ELR (cell line): ENCODE measurements at places on chromosomes 11 and 22.

- DNase-seq = no peak
These were observed 104.2 kb downstream of the MICAL3 start for GRCh38 chr22:17920145-17920605.

DNA sequence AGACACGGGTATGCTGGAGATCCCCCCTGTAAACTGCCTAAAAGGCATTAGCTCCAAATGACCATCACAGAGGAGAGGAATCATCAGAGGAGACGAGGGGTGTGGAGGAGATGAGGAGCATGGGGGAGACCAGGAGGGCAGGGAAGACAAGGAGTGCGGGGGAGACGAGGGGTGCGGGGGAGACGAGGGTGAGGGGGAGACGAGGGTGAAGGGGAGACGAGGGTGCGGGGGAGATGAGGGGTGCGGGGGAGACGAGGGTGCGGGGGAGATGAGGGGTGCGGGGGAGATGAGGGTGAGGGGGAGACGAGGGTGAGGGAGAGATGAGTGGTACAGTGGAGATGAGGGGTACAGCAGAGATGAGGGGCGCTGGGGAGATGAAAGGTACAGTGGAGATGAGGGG is 17.5 kb upstream of the GAL start:
- DNase-seq = no peak

GRCh38 chr11:9815486-9816136 is 151.7 kb downstream of the SWAP70 start:
- peak; percentile 81 for DNase-seq

GRCh38 chr11:31110830-31111229 is 258.7 kb downstream of the DCDC1 start:
- no peak for DNase-seq

DNA sequence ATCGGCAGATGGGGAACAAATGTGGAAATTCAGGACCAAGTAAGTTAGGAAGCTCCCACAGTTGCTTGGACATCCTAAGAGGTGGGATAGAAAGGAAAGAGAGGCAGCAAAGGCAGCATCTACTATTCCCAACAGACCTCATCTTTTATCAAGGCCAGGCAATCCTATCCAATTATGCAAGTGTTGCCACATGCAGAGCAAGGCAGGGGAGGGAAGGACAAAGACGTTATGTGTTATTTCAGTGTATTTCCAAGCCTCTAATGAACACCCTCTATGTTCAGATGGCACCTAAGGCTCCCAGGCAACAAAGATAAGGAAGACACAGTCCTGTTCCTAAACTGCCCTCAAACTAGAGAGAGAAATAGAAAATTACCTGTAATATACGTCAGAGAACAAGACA is 9.2 kb downstream of the TIGD3 start:
- DNase-seq = no peak

- DNase-seq = no peak
These were observed 116.4 kb downstream of the TYR start for GRCh38 chr11:89293965-89294679.

DNA sequence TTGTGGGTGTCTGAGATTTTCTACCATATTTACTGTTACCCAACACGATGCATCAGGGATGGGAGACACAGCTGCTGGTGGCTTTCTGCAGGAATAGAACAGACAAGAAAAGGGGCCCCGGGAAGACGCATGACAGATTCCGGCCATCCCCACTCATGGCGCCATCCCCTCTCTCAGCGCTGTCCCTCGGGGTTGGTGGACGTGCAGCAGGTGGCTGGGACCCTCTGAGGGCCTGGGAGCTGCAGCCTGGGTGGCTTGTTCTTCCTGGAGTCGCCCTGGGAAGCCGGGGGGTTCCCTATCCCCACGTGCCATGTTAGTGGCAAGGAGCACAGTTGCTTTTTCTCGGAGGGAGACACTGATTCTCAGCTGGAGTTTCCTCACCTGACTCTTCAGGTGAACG is 1123.3 kb downstream of the BRD1 start:
- no peak for DNase-seq

DNA sequence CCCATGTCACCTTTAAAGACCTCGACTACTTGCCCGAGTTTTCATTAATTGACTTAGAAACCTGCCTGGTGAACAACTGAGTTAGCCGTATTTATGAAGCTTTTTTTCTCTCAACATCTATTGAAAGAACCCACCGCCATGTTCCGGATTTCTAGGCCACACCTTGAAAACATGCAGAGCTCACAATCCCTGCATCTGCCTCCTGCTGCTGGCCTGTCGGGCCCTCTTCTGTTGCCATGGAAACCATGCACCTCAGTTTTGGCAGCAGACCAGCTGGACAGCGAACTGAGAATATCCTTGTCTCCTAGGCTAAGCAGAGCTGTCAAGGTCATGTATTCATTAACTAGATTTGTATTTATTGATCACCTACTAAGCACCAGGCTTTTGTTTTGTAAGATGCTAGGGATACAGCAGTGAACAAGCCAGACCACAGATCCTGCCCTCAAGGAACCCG is 4.3 kb upstream of the PATZ1 start:
- no peak for DNase-seq

DNA sequence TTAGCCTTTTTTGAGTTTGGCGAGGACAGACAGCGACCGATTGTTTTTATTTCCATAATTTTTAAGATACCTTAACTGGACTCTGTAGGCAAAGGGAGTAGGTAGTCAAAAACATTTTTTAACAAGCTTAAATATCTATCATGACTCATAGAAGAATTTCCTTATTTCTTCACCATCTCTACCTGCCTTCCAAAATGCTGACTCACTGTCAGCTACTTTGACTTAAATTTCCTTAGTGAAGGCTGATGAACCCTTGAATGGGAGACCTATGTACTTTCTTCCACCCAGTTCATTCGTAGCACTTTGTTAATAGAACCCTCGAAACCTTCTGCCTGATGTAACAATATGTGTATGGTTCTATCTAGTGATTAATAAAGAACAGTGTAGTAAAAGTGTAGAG is 1.1 kb upstream of the MTMR2 start:
- peak; percentile 70 for DNase-seq

DNA sequence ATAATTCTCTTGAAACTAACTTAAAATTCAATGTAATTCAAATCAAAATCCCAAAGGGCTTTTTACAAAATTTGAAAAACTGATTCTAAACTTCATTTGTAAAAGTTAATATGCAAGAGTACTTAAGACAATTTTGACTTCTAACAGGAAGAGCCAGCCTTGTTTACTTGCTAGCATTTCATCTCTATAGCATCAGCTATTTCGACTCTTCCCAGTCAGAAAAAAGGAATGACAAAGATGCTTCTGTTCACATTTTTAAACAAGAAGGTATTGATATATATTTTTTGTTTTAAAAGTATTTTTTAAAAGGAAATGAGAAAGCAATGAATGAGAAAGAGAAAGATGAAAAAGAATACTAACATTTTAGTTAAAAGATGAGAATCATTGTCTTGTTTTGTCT is 16.4 kb downstream of the SLN start:
- peak; percentile 56 for DNase-seq

GRCh38 chr11:35796562-35796961 is 134.0 kb downstream of the TRIM44 start:
- DNase-seq = peak; percentile 99

DNA sequence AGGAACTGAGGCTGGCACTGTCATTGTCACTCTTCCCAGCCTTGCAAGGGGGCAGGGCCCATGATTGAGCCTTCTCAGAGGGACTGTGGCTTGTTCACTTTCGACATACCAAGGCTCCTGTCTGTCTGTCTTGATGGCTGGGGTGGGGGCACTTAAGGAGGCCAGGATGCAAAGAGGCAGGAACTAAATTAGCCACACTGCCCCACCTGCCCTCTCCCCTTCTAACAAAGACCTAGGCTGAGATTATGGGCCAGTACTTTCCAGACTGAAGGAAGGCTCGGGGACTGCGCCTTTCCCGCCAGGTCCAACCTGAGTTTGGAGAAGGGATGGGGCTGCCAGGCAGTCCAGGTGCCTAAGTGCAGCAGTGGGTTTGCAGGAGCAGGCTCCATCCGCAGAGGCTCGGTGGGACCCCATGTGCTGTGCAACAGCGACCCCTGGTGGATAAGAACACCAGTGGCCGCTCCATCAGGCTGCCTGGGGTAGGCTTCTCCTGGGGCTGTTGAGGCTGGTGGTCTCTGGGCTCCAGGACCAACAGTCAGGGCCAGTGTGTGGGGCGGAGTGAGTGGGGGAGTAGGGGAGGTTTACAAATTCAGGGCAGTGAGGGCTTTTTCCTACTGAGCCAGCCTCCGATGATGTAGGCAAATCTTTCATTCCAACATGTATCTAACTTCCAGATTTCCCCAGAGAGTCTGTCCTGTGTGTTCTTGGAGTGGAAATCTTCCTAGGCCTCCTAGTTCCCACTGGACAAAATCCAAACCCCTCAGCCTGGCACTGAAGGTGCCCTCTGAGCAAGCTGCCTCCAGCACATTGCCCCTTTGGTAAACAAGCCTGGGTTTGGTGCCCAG is 93.9 kb downstream of the INSC start:
- peak; percentile 67 for DNase-seq

DNA sequence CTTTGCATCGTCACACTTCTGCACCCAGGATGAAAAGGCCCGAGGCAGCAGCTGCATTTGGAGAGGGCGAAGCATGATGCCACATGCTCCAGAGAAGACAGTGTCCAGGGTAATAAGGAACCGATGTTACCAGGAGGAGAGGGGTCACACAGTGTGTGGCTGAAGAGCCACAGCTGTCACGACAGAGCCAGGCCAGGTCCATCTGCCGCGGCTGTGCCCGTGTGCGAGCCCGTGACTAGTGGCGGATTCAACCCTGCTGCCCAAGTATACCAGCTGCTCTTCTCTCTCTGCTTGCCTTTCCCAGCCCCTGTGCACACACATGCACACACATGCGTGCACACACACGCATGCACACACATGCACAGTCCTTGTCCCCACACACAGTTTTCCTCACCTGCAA is 1432.5 kb downstream of the BRD1 start:
- DNase-seq = no peak

DNA sequence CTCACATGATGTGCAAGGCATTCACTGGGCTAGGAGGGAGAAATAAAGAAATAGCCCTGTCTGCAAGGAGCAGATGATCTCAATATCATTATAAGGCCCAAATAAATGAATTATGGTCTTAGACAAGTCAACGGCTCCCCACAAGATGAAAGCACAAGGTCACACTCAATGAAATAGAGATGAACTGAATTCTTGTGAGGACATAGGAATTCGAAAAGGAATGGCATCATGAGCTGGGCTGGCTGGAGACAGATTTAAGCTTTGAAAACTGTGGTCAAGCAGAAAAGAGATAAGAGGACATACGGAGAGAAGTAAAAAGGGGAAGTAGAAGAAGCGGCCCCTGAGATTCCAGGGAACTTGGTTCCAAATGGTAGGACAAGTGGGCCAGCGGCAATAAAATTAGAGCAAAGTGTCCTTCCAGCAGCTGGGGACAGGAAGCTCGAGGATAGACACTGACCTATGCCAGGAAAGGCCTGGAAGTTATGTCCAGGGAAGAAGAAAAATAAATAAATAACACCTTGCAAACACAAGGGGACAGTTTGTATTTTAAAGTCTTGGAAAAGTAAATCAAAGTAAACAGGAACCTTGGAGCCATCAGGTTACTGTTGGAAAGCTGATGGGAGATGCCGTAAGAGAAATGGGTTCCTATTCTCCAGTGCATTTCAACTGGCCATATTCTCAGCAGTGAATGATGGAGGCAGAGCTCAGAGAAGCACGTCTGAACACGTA is 37.8 kb downstream of the GALNT18 start:
- no peak for DNase-seq

- no peak for DNase-seq
These were observed 37.3 kb downstream of the LRP5 start for GRCh38 chr11:68349461-68350249.

DNA sequence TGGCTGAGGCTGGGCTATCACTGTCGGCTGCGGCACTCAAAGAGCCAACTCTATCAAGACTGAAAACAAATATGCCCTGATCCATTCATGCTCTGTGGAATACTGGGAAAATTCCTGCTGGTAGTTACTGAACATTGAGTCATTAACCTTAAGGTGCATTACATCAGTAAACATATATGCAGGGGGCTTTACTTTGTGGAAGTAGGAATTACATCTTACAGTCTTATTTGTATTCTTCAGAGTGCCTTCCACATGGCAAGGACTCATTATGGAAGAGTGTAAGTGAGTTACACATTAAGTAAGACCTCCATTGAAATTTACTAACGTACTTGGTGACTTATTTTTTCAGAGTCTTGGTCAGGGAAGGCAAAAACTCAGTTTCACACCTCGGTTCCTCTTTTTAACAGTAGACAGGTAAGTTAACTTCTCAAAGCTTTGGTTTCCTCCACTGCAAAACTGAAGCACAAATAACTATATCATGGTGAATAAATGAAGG is 4.5 kb downstream of the OR5B21 start:
- DNase-seq = peak; percentile 45

DNA sequence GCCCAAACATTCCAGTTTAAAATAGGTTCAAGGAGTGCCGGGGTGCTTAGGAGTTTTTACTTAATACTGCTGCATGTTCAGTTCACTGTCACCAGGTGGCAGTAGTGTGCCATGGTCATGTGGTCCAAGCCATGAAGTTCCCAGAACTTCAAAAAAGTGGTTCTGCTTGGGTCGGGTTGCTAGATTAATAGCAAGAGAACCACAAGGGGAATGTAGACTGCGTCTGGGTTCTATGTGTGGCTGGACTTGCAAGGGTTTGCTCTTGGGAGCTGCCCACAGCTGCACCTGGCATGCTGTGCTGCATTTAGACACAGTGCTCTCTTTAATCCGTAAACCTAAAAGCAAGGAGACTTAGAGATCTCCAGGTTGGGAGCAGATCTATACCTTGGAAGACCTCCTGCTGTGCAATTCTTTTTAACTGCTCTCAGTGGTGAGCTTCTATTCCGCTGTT is 6.5 kb upstream of the SPON1 start:
- DNase-seq = peak; percentile 73

- peak; percentile 84 for DNase-seq
These were observed 32.3 kb downstream of the ARVCF start for GRCh38 chr22:19984201-19984753.

DNA sequence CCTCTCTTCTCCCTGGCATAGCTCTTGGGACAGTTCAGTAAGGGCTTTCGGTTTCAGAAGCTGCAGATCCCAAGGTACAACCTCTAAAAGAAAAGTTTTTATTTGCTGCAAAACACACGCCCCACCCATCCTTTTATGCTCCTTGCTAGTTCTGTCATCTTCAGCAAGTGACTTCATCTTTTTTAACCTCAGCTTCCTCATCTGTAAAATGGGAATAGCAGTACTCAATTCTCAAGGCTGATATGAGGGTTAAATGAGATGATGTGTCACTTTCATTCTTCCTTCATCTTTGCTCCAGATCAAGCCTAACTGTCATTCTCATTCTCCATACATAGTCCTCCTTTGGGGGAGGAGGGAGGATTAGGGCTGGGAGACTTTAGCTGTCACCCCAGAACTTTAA is 90.0 kb upstream of the ALX4 start:
- DNase-seq = no peak

GRCh38 chr22:43616645-43617044 is 195.5 kb downstream of the EFCAB6 start:
- no peak for DNase-seq
